ENCODE measurements at places on chromosomes 1 and 21. TPM values are rescaled to one million over a fixed set of nuclear protein-coding genes. Genes with fewer than 3 reads are reported as not detected.

GRCh38 chr1:100051893-100052292, 80.8 kb downstream of the SASS6 start:
- DNase-seq = no peak
- peaks cover 14% of the 10 kb centered on the region for H3K4me1 ChIP-seq

DNA sequence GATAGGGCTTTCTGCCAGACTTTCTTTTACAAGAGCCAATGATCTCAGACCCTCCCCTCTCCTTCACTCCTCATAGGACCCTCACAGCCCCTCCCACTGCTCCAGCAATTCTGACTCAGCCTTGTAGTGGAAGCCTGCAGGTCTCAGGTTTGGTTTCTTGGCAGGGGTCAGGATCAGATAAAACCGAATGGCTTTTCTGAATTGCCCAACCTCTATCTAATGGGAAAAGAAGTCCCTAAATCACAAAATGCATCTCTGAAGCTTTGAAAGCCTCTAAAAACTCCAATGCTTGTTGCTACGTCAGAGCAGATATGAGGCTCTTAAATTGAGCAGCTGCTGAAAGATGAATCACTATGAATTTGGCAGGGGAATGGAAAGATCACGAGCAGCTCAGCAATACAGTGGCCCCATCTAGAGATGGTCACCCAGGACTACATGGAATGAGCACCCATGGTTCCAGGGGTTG, 74.5 kb downstream of the NID1 start:
- no peaks in the 10 kb centered on the region for H3K36me3 ChIP-seq
- no peaks in the 10 kb centered on the region for H3K27me3 ChIP-seq
- H3K27ac ChIP-seq = no peak overlapping the region
- DNase-seq = no peak
- no peaks in the 10 kb centered on the region for H3K4me1 ChIP-seq
- no peak overlapping the region for H3K4me3 ChIP-seq

- no peak overlapping the region for H3K27ac ChIP-seq
- H3K36me3 ChIP-seq = no peaks in the 10 kb centered on the region
- DNase-seq = no peak
Measured at GRCh38 chr1:246083416-246083815, 423.7 kb downstream of the SMYD3 start.

- no peaks in the 10 kb centered on the region for H3K27me3 ChIP-seq
- H3K27ac ChIP-seq = no peak overlapping the region
- H3K4me3 ChIP-seq = no peak overlapping the region
- peaks cover 88% of the 10 kb centered on the region for H3K36me3 ChIP-seq
- H3K4me1 ChIP-seq = no peaks in the 10 kb centered on the region
Measured at GRCh38 chr1:32783851-32784250, 33.3 kb downstream of the YARS1 start.

- no peak overlapping the region for H3K4me3 ChIP-seq
- DNase-seq = no peak
- no peaks in the 10 kb centered on the region for H3K36me3 ChIP-seq
- no peaks in the 10 kb centered on the region for H3K4me1 ChIP-seq
Measured at GRCh38 chr1:184188037-184188436, 136.5 kb downstream of the TSEN15 start.

DNA sequence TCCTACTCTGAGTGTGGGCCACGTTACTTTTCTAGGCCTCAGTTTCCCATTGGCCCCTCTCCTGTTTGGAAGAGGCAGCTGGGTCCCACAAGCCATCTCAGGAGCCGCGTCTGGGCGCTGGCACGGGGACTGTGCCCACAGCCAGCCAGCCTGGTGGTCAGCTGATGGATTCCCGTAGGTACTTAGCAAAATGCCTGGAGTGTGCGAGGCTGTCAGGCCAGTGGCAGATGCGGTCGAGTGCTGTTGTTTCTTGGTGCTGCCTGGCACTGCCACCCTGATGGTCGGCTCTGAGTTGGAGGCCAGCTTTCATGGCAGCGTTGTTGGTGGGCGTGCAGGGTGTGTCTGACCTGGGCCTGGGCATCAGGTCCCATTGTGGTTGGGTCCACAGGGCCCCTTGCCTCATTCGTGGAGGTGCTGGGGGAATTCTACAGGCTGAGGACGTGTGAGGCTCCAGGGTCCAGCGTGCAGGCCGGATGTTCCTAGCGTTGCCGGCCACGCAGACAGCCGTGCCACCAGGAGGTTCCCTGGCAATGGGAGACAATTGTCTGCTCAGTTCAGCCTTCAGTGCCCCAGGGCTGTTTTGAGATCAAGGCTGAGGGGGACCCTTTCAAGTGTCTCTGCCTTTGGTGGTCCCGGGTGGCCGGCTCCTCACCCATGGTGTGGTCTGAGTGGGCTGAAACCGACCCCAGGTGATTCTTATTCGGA, 20.9 kb downstream of the SKI start:
- H3K4me3 ChIP-seq = no peak overlapping the region

The HPCAL4 gene
- total RNA-seq = not detected

The PLA2G4A gene
- 29.8 TPM for total RNA-seq

DNA sequence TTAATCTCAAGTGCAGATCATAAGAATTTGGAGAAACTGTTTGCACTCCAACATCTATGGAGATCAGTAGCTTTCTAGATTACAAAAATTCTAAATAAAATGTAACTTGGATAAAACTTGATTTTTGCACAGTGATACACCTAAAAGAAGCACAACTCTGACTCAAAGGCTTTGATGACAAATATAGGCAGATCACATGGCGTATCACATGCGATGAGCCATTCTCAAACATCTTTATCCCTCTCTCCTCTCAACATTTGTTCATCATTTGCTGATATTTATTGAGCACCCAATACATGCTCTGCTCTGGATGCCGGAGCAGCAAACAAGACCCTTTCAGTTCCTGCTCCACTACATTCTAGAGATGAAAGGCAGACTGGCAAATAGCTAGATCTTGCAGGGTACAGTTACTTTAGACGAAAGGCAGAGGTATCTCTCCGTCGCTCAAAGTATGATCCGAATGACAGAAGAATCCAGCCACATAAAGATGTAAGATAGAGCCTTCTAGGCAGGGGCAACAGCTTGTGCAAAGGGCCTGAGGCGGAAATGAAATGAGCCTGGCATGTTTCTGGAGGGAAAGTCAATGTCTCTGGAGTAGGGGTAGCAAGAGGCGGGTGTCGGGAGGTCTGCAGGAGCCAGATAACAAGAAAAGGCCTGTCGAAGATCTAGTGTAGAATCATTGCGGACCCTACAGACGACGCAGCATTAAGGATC, 145.8 kb upstream of the ERRFI1 start:
- H3K27me3 ChIP-seq = no peaks in the 10 kb centered on the region
- peaks cover 13% of the 10 kb centered on the region for H3K4me1 ChIP-seq
- H3K36me3 ChIP-seq = peaks cover 17% of the 10 kb centered on the region
- no peak for DNase-seq

DNA sequence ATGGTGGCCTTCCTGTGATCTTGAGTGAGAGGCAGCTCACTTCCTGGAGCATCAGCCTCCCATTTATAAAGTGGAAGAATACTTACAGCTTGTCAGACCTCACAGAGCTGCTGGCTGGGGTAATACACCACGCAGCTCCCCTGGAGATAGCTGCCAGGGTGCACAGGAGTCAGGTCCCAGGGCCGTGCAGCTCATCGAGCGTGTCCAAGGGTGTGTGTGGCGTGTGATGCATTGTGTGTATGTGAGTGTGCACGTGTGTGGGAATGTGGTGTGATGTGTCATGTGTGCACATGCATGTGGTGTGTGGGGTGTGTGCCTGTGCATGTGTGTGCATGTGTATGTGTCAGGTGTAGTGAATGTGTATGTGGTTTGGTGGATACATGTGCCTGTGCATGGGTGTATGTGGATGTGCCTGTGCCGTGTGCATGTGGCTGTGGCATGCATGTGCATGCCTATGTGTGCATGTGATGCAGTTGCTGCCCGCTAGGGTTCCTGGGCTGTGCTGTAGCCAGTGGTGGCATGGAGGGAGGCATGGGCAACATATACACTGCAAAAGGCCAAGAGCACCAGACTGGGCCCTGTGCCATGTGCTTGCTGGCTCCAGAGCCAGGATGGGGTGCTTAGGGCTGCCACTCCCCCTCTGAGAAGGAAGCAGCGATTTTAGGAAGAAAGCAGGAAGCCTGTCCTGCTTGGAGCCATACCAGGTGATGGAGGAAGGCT, 24.6 kb downstream of the WNT3A start:
- no peaks in the 10 kb centered on the region for H3K4me1 ChIP-seq
- H3K27me3 ChIP-seq = peaks cover 54% of the 10 kb centered on the region
- no peak for DNase-seq

- H3K4me1 ChIP-seq = no peaks in the 10 kb centered on the region
- H3K36me3 ChIP-seq = no peaks in the 10 kb centered on the region
- H3K4me3 ChIP-seq = no peak overlapping the region
- no peaks in the 10 kb centered on the region for H3K27me3 ChIP-seq
- no peak for DNase-seq
- no peak overlapping the region for H3K27ac ChIP-seq
Measured at GRCh38 chr1:232600424-232601258, 29.3 kb downstream of the SIPA1L2 start.

DNA sequence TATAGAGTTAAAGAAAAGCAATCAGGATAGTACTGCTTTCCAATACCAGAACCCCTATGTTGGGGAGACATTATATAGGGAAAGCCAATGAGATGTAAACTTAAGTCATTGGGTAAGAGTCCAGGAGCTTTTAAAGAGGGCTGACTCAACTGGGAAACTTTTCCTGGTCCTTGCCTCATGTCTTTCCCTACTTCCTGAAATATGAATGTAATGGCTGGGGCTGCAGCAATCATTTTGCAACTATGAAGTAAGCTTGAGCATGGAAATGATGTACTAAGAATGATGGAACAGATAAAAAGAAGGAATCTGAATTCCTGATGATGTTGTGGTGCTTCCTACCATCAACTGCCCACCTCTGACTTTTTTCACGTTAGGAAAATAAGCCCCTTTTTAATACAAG, 55.7 kb downstream of the WDR3 start:
- no peaks in the 10 kb centered on the region for H3K27me3 ChIP-seq
- no peak overlapping the region for H3K4me3 ChIP-seq
- H3K4me1 ChIP-seq = no peaks in the 10 kb centered on the region
- DNase-seq = no peak
- H3K36me3 ChIP-seq = no peaks in the 10 kb centered on the region

The SAMSN1 gene
- 1.5 TPM for total RNA-seq

DNA sequence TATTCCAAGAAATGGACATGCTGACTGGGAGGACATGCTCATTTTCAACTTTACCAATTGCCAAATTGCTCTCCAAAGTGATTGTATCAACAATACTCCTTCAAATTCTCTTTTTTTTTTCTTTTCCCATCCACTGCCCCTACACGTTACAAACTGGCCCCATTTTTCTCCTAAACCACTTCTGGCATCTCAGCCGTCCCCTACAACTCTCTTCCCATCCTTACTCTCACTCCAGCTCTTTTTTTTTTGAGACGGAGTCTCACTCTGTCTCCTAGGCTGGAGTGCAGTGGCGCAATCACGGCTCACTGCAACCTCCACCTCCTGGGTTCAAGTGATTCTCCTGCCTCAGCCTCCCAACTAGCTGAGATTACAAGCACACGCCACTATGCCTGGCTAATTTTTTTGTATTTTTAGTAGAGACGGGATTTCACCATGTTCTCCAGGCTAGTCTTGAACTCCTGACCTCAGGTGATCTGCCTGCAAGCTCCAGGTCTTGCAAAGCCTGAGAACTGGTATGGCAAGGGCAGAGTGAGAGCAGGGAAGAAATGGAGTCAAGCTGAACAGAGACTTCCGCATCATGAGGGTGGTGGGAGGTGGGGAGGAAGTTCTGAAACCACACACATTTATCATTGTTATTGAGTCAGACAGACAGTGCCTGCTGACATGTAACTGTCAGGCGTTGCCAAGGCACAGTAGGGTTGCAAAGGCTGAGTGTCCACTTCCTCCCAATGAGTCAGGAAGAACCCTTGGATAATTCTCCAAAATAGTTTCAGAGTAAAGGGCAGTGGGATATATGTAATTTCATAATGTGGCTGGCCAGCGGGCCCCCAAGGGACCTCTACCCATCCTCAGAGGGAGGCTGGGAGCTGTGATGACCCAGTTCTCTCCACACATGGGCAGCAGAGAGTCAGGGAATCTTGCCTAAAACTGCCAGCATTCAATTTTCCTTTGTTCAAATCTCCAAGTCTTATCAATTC, 17.4 kb downstream of the CELA3A start:
- H3K27ac ChIP-seq = peak overlapping the region; percentile 97
- H3K4me1 ChIP-seq = peaks cover 21% of the 10 kb centered on the region
- DNase-seq = peak; percentile 72
- H3K27me3 ChIP-seq = no peaks in the 10 kb centered on the region
- H3K36me3 ChIP-seq = peaks cover 19% of the 10 kb centered on the region
- H3K4me3 ChIP-seq = no peak overlapping the region

DNA sequence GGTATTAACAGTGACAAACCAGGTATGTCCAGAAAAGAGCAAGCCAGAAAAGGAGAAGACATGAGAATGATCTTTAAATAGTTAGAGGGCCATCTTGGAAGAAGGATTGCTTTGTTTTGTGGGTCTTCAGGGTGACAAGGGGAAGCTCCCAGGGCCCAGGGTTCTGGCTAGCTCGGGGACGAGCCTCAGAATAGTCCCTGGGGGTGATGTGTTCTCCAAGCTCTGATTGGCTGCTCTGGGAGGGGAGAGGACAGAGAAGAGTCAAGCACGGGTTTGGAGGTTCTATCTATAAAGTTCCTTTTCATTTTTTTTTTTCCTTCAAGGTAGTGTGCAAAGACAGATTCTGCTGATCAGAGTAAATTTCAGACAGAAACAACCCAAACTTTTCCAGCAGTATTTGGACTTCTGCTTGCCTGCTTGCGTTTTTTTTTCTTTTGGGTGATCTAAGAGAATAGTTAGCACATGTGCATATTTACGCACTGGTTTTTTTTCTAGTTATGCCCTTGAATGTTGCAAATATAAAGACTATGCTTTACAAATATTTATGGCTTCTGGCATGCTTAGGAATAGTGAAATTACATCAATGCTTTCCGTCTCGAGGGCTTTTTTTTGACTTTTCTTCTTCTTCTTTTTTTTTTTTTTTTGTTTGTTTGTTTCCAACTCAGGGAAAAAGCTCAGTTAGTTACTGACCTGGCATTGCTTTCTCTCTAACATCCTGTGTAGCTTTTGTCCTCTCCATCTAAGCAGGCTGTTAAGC, 59.7 kb downstream of the ROR1 start:
- H3K27ac ChIP-seq = no peak overlapping the region
- H3K36me3 ChIP-seq = peaks cover 4% of the 10 kb centered on the region
- no peaks in the 10 kb centered on the region for H3K27me3 ChIP-seq
- H3K4me3 ChIP-seq = no peak overlapping the region
- no peak for DNase-seq
- H3K4me1 ChIP-seq = peaks cover 65% of the 10 kb centered on the region

DNA sequence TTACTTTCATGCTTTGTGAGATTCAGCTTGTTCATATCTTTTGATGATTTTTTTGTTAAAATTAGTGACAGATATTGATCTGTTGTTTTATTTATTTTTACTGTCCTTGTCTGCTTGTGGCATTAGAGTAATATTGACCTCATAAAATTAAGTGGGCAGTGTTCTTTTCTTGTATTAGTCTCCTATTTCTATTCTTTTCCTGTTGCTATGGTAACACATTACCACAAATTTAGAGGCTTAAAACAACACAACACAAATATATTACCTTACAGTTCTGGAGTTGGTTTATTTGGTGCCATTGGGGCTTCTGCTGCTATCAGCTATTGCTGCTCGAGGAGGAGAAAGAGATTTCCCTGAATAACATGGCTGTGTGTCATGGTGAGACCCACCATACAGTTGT, 135.7 kb downstream of the C1orf94 start:
- no peaks in the 10 kb centered on the region for H3K27me3 ChIP-seq
- no peaks in the 10 kb centered on the region for H3K4me1 ChIP-seq
- no peak overlapping the region for H3K4me3 ChIP-seq

All from Calu3 (cell line).